Body of pancreas (tissue), 4 donors: ENCODE measurements at places on chromosomes 1 and 21. TPM values are rescaled to one million over a fixed set of nuclear protein-coding genes. Genes with fewer than 3 reads are reported as not detected.

TRIM63 gene
- not detected for total RNA-seq

DNA sequence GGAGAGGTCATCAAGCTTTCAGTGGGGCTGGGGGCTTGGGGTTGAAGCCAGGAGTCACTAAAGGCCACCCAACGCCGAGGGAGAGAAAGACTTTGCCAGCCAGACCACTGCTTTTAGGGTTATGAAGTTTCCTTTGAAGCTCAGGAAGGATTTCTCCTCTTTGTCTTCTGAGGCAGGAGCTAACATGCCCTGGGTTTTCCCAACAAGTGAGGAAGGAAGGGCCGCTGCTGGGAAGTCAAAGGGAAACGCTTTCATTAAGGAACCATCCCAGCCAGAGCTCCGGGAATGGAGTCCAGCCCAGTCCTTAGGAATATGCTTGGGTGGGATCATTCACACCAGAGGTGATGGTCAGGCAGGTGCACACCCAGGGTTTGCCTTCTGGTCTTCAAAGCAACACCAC is 436.9 kb downstream of the PRDM2 start:
- no peaks in the 10 kb centered on the region for H3K36me3 ChIP-seq
- H3K4me1 ChIP-seq: peaks cover 8% of the 10 kb centered on the region
- no peaks in the 10 kb centered on the region for H3K27me3 ChIP-seq

DNA sequence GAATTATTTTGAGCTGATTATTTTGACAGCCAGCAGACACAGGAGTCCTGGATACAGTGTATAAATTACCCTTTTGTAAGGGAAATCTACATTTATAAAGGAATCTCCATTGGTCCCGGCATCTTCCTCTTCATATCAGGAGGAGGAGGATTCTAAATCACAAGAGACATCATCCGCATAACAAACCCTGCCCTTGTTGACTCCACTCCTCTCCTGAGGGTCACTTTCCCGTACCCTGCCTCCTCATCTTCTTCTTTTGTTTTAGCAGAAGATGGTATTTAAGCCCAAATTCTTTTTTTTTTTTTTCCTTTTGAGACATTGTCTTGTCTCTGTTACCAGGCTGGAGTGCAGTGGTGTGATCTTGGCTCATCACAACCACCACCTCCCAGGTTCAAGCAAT is 14.6 kb upstream of the PKNOX1 start:
- no peak for DNase-seq
- no peaks in the 10 kb centered on the region for H3K36me3 ChIP-seq
- no peak overlapping the region for H3K4me3 ChIP-seq

FAM131C gene
- not detected for total RNA-seq

DNA sequence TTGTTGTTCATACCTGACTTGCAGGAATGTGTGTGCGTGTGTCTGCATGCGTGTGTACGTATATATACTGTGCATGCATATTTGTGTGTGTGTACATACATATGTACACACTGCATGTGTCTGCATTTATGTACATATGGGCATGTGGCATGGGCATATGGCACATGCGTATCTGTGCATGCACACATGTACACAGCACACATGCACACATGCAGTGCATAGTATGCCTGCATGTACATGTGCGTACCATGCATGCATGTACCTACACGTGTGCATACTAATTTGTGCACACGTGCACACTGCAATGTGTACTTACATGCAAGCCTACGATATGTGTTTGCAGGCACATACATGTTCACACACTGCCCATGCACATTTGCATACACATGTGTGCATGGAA is 43.9 kb downstream of the GALNT2 start:
- peaks cover 61% of the 10 kb centered on the region for H3K4me1 ChIP-seq
- H3K36me3 ChIP-seq: no peaks in the 10 kb centered on the region
- DNase-seq: no peak
- H3K27ac ChIP-seq: no peak overlapping the region
- H3K4me3 ChIP-seq: no peak overlapping the region
- H3K27me3 ChIP-seq: no peaks in the 10 kb centered on the region

PROK1 gene
- total RNA-seq: 4.9 TPM

GRCh38 chr1:205826016-205826806 is 13.2 kb upstream of the SLC41A1 start:
- H3K27ac ChIP-seq: no peak overlapping the region
- no peaks in the 10 kb centered on the region for H3K27me3 ChIP-seq
- no peak overlapping the region for H3K4me3 ChIP-seq
- peaks cover 29% of the 10 kb centered on the region for H3K4me1 ChIP-seq
- no peak for DNase-seq
- no peaks in the 10 kb centered on the region for H3K36me3 ChIP-seq

GRCh38 chr1:115175596-115175995 is 86.3 kb upstream of the TSPAN2 start:
- no peaks in the 10 kb centered on the region for H3K27me3 ChIP-seq
- no peak overlapping the region for H3K27ac ChIP-seq
- H3K4me3 ChIP-seq: no peak overlapping the region
- H3K36me3 ChIP-seq: no peaks in the 10 kb centered on the region

DNA sequence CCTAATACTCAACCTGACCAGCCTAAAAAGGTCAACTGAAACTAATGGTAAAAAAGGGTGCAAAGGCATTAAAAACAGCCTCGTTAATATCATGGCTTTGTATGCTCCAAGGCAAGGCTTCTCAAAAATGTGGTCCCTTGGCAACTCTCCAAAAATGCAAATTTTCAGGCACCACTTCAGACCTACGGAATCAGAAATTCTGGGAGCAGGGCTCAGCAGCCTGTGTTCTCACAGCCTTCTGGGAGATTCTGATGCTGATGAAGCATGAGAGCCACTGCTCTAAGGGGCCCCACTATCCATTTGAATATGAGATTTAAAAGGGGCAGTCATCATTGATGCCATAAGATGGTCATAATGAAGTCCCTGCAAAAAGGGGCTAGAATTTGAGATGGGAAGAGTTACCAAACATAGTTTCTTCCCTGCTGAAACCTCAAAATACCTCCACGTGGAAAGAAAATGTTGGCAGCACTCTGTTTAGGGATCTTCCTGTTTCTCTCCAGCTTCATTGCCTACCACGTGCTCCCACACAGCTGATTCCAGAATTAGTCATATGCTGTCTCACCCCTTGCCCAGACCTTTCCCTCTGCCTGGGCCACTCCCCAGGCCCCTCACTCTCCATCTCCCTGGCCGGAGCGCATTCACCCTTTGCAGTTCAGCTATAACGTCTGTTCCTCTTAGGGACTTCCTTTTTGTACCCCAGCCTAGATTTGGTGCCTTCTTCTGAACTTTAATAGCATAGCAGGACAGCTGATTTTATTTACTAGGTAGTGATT is 46.7 kb downstream of the PHC2 start:
- H3K27me3 ChIP-seq: no peaks in the 10 kb centered on the region
- peaks cover 11% of the 10 kb centered on the region for H3K4me1 ChIP-seq
- H3K4me3 ChIP-seq: no peak overlapping the region
- H3K36me3 ChIP-seq: no peaks in the 10 kb centered on the region
- no peak overlapping the region for H3K27ac ChIP-seq

DNA sequence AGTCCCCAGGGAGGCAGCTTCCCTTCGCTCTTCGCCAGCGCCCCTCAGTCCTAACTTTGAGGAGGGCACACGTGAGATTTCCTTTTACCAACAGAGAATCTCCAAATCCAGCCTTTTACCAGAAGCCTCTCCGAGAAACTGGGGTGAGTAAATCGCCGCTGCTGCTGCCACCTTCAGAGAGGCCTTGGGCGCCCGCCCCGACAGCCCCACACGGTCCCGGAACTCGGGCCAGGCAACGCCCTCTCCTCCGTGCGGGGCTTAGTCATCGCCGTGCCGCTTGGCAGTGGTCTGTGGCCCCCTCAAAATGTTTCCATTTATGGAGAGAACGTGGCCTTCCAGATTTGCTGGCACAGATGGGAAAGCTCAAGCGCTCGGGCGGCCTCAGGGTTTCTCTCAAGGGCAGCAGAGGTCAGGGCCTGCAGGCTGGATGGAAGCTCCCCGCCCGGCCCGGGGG is 41.4 kb upstream of the COL6A2 start:
- DNase-seq: peak; percentile 49
- peak overlapping the region; percentile 37 for H3K27ac ChIP-seq
- no peaks in the 10 kb centered on the region for H3K4me1 ChIP-seq
- no peaks in the 10 kb centered on the region for H3K36me3 ChIP-seq
- H3K4me3 ChIP-seq: no peak overlapping the region
- no peaks in the 10 kb centered on the region for H3K27me3 ChIP-seq
